Fibroblast of lung (primary cell): ENCODE measurements at places on chromosomes 5 and 9. TPM values are rescaled to one million over a fixed set of nuclear protein-coding genes. Genes with fewer than 3 reads are reported as not detected.

BARHL1 gene
- not detected in 2 replicates for total RNA-seq

PCDHA7 gene
- 0.26 and 2.1 TPM in 2 replicates for total RNA-seq

TICAM2 gene
- total RNA-seq: 4.1 and 8.8 TPM in 2 replicates

PLCXD3 gene
- total RNA-seq: 0.26 and 1.3 TPM in 2 replicates

CCNI2 gene
- total RNA-seq: under 0.01 TPM in 1 of 2 replicates, not detected in the other

COL15A1 gene
- 41.0 and 43.9 TPM in 2 replicates for total RNA-seq

IL4 gene
- not detected in 2 replicates for total RNA-seq

FAM221B gene
- not detected in 2 replicates for total RNA-seq

SLC34A3 gene
- total RNA-seq: not detected in 2 replicates

FGF10 gene
- total RNA-seq: 110 and 154 TPM in 2 replicates

GRCh38 chr9:16867576-16868311 is 2.7 kb downstream of the BNC2 start:
- peak; percentile 78 for DNase-seq
- peak overlapping the region; percentile 66 for H3K4me3 ChIP-seq
- no peaks in the 10 kb centered on the region for H3K27me3 ChIP-seq
- H3K36me3 ChIP-seq: no peaks in the 10 kb centered on the region
- H3K27ac ChIP-seq: peak overlapping the region; percentile 82

GRCh38 chr5:4204276-4205141 is 608.9 kb downstream of the IRX1 start:
- no peak overlapping the region for H3K4me3 ChIP-seq
- no peak for DNase-seq
- no peak overlapping the region for H3K27ac ChIP-seq
- H3K36me3 ChIP-seq: no peaks in the 10 kb centered on the region
- no peaks in the 10 kb centered on the region for H3K4me1 ChIP-seq

GRCh38 chr9:36690412-36691168 is 117.9 kb downstream of the MELK start:
- H3K4me1 ChIP-seq: no peaks in the 10 kb centered on the region
- no peak for DNase-seq
- no peak overlapping the region for H3K4me3 ChIP-seq
- no peak overlapping the region for H3K27ac ChIP-seq

DNA sequence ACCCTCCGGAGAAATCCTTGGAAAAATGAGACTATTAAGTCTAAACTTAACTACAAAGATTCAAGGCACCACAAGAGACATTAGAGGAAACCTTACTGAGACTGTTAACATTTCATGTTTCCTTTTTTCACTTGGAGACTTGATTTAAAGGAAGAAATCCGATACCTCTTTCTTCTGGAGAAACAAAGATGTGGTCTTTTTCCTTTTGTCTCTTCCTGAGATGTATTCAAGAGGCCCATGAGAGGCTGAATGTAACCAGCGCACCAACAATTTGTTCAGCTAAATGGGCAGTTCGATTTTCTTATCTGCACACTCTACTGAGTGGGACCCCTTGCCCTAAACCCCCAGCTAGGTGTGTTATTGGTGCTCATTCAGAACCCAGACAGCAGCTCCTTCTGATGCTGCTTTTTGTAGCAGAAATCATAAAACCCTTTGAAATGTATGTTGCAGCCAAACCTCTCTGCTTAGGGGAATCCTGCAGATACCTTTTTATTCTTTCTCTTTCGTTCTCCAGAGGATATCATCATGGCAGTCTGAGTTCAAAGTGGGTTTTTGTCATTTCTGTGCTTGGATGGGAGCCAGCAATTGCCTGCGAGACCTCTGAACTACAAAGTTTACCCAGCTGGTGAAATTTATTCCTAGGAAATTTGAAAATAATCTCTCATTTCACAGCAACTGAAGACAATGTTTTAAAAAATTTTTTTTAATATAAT is 41.9 kb upstream of the ACTBL2 start:
- no peaks in the 10 kb centered on the region for H3K4me1 ChIP-seq
- no peak for DNase-seq
- H3K27ac ChIP-seq: no peak overlapping the region
- no peaks in the 10 kb centered on the region for H3K36me3 ChIP-seq
- H3K27me3 ChIP-seq: no peaks in the 10 kb centered on the region
- H3K4me3 ChIP-seq: no peak overlapping the region

DNA sequence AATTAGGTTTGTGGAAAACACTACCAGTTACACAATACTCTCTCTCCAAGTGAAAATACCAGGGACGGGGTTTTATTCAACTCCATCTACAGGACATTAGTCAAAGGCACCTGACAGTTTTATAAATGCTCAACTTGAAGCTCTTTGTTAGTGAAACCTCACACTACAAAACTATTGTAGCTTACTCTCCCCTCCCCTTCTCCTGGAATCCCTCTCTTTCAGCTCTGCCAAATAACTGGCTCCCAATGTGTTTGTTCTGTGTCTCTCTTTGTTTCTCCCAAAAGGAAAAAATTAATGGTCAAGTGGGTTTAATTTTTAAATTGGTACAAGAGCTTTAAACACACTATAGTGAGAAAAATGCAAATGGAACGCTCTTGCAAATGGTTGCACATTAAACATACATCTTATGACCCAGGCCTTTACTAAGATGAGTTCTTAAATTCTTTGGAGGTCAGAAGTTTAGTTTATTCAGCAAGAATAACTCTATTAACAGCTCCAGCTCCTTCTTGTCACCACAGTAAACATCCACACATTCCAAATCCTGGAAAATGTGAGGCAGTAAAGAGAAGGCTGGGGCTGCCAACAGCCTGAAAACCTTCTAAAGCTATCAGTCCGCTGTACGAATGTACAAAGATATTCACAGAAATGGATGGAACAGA is 48.4 kb downstream of the ZNF608 start:
- peak; percentile 43 for DNase-seq
- no peaks in the 10 kb centered on the region for H3K36me3 ChIP-seq
- H3K4me1 ChIP-seq: peaks cover 20% of the 10 kb centered on the region

- DNase-seq: peak; percentile 25
- peaks cover 45% of the 10 kb centered on the region for H3K27me3 ChIP-seq
- H3K27ac ChIP-seq: no peak overlapping the region
- H3K4me1 ChIP-seq: peaks cover 2% of the 10 kb centered on the region
Measured at GRCh38 chr5:55234121-55234700, 803 bp upstream of the CCNO start.

- H3K27me3 ChIP-seq: no peaks in the 10 kb centered on the region
- no peak overlapping the region for H3K27ac ChIP-seq
- H3K4me1 ChIP-seq: no peaks in the 10 kb centered on the region
- H3K4me3 ChIP-seq: no peak overlapping the region
- H3K36me3 ChIP-seq: no peaks in the 10 kb centered on the region
Measured at GRCh38 chr5:16283791-16284190, 104.2 kb upstream of the MARCHF11 start.

DNA sequence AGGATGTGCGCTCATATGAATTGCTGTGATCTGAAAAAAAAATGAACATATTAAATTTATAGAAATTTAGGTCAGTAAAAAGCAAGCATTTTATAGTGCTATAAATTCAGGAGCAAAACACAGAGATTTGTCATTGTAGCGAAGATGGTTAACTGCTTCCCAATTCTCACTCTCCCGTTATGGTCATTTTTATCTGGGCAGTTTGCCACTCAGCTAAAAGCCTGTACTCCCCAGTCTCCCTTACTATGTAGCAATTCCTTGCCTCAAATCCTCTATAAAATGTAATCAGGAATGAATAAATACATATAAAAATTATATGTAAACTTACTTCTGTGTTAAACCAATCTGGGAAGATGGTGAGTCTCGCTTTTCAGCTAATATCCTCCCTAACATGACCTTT is 471.5 kb downstream of the HINT1 start:
- H3K27ac ChIP-seq: no peak overlapping the region
- no peaks in the 10 kb centered on the region for H3K27me3 ChIP-seq
- H3K36me3 ChIP-seq: no peaks in the 10 kb centered on the region
- DNase-seq: no peak

- no peak for DNase-seq
- H3K4me1 ChIP-seq: no peaks in the 10 kb centered on the region
- no peaks in the 10 kb centered on the region for H3K27me3 ChIP-seq
- no peak overlapping the region for H3K4me3 ChIP-seq
Measured at GRCh38 chr5:147805030-147805454, 22.5 kb upstream of the JAKMIP2 start.

- no peaks in the 10 kb centered on the region for H3K27me3 ChIP-seq
- H3K4me3 ChIP-seq: no peak overlapping the region
- peaks cover 5% of the 10 kb centered on the region for H3K36me3 ChIP-seq
Measured at GRCh38 chr5:43551731-43552130, 5.1 kb downstream of the PAIP1 start.

DNA sequence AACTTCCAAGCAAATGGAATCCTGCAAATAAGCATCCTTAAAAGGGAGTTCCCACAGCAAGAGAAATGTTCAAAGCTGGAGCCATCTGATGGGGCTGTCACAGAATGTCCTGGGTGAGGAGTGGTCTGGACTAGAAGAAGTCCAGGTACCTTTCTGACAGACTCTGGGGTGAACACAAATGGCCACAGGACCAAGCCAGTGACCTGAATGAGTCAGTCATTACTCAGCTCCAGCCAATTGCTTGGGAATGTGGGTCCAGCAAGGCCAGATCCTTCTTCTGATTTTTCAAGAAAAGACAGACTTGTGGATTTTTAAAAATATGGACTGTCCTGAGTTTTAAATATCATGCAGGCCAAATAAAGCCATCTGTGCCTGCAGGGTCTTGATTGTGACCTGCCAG is 30.1 kb downstream of the GALNT10 start:
- peak overlapping the region; percentile 55 for H3K27ac ChIP-seq
- peak; percentile 55 for DNase-seq
- H3K36me3 ChIP-seq: no peaks in the 10 kb centered on the region
- H3K4me3 ChIP-seq: no peak overlapping the region
- H3K4me1 ChIP-seq: peaks cover 14% of the 10 kb centered on the region

GRCh38 chr5:23007236-23007635 is 154.1 kb upstream of the CDH12 start:
- H3K4me1 ChIP-seq: no peaks in the 10 kb centered on the region
- no peaks in the 10 kb centered on the region for H3K36me3 ChIP-seq
- H3K27me3 ChIP-seq: no peaks in the 10 kb centered on the region
- no peak overlapping the region for H3K4me3 ChIP-seq
- no peak for DNase-seq

- H3K27me3 ChIP-seq: peaks cover 4% of the 10 kb centered on the region
- DNase-seq: no peak
- H3K27ac ChIP-seq: no peak overlapping the region
- H3K36me3 ChIP-seq: no peaks in the 10 kb centered on the region
- no peak overlapping the region for H3K4me3 ChIP-seq
- H3K4me1 ChIP-seq: no peaks in the 10 kb centered on the region
Measured at GRCh38 chr5:139212906-139213305, 14.7 kb upstream of the SIL1 start.

DNA sequence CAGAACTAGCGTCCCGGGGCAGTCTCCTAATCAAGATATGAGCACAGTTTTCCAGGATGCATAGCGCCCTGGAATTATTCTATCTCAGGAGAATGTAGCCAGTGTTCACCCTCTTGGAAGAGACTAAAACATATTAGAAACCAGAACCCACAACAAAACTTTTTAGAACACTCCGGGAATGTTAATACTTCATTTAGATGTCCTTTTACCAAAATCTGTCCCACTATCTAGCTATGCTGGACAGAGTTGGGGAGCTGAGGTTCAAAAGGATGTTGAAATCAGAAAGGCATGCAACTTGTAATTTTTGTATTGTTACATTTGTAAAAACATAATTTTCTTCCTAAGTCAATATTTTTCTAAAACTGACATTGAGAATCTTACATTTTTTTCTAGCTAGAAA is 386.5 kb upstream of the RFX3 start:
- no peaks in the 10 kb centered on the region for H3K27me3 ChIP-seq
- peak; percentile 89 for DNase-seq
- no peak overlapping the region for H3K4me3 ChIP-seq
- no peaks in the 10 kb centered on the region for H3K36me3 ChIP-seq
